ENCODE measurements at places on chromosomes 2 and 18.

- H3K27ac ChIP-seq, result no peak overlapping the region
- H3K4me1 ChIP-seq, result no peaks in the 10 kb centered on the region
- peak; percentile 4 for DNase-seq
- H3K4me3 ChIP-seq, result no peak overlapping the region
Observed at GRCh38 chr2:167069855-167070254, 181.6 kb downstream of the XIRP2 start.

DNA sequence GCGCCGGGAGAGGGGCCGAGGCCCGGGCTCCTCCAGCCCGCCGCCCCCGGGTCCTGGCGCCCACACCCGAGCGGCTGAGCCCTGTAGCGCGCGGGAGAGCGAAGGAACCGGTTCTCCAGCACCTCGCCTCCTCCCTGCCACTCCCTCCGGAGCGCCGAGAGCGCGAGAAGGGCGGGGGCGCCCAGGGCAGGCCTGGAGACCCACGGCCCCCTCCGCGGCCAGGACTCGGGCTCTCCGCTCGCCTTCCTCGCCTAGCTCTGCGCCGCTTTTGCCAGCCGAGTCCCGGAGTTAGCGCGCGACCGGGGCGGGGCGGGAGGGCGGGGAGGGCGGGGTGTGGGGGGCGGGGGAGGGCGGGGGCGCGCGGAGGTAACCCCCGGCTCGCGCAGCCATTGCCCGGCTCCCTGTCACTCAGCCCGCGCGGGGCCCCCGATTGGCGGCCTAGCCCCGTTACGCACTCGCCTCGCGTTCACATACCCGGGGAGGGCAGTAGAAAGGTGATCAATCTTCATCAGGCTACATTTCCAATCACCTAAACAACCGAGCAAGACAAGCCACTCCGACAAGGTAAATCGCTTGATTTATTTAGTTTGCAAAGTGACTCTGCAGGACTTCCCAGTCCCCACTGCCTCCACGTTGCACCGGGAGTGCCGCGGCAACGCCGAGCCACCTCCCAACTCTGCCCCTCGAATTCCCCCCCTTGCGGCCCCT, at the start of gene OTX1:
Gene OTX1 (plus strand): TSS at position 497 of the 708 bp plus-strand sequence. CDS start 2,161 bp downstream, outside the sequence.
- peaks cover 77% of the 10 kb centered on the region for H3K27me3 ChIP-seq
- DNase-seq, result peak; percentile 21

- peaks cover 25% of the 10 kb centered on the region for H3K4me1 ChIP-seq
- no peak overlapping the region for H3K4me3 ChIP-seq
- no peak for DNase-seq
Observed at GRCh38 chr2:191341436-191341835, 96.2 kb downstream of the MYO1B start.

DNA sequence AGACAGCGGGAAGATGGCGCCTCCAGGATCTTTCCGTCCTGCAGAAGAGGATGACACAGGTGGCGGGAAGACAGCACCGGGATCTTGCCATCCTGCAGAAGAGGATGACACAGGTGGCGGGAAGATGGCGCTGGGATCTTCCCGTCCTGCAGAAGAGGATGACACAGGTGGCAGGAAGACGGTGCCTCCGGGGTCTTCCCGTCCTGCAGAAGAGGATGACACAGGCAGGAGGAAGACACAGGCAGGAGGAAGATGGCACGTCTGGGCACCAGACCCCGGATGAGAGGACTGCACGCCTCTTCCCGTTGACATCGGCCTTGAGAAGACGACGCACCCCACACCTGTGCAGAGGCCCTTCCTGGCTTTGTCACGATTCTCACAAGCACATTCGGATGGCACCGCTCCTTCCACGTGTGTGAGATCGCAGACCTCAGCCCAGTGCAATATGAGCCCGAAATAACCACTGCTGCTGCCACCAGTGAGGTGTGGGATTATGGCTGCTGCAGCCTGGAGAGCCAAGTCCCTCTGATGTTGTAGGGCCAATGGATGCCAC, 79.4 kb upstream of the SNTG2 start:
- no peaks in the 10 kb centered on the region for H3K4me1 ChIP-seq
- no peaks in the 10 kb centered on the region for H3K36me3 ChIP-seq
- no peak overlapping the region for H3K4me3 ChIP-seq
- DNase-seq, result no peak
- H3K27ac ChIP-seq, result no peak overlapping the region

DNA sequence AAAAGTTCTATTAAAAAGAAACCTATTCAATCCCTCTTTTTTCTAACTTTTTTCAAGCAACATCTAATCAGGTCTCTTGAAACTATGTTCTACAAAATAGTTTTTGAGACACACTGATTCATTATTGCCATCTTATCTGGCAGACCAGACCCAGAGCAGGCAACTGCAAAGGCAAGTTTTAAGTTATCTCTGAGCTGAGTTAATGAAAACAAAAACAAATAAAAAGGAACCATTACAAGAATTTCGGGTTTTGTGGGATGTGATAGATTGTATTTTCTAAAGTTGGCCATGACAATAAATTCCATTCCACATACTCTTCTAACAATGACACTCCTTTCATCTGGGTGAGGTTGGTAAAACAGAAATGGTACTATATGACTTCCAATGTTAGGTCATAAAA, 15.2 kb upstream of the TWSG1 start:
- peak; percentile 70 for DNase-seq
- no peaks in the 10 kb centered on the region for H3K27me3 ChIP-seq
- H3K4me1 ChIP-seq, result peaks cover 21% of the 10 kb centered on the region
- H3K27ac ChIP-seq, result peak overlapping the region; percentile 74
- no peak overlapping the region for H3K4me3 ChIP-seq
- H3K36me3 ChIP-seq, result peaks cover 1% of the 10 kb centered on the region

DNA sequence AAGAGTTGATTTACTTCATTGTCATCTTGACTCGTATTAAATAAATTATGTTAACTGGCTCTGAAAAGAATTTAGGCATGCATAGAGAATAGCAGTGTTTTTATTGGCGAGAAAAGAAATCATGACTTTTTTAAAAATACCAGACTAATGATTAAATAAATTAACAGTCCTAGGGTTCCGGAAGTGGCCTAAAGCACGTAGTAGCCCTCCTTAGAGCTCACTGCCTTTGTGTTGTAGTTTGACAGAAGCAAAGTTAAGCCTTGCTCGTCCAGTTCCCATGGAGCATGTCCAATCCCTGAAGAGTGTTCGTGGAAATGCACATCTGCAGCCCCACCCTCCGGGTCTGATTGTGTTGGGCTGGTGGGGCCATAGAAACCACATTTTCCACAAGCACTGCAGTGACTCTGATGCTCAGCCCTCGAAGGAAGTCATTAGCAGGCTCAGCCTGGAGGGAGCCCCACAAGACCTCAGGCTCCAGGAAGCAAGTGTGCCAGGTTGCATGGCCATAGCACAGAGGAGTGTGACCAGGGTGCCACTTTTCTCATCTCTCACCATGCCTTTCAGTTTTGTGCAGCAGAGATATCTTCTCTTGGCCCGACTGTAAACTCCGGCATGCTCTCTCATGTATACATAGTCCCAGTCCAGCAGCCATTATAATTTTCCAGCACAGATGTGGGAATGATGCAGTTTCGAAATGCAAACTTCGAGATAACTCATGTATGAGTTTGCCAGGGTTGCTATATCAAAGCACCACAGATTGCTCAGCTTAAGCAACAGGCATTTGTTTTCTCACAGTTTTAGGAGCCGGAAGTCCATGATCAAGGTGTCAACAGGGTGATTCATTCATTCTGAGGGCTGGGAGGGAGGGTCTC, 188.6 kb upstream of the SH3BP4 start:
- peak overlapping the region; percentile 85 for H3K27ac ChIP-seq
- H3K27me3 ChIP-seq, result no peaks in the 10 kb centered on the region
- DNase-seq, result peak; percentile 87
- H3K36me3 ChIP-seq, result no peaks in the 10 kb centered on the region

DNA sequence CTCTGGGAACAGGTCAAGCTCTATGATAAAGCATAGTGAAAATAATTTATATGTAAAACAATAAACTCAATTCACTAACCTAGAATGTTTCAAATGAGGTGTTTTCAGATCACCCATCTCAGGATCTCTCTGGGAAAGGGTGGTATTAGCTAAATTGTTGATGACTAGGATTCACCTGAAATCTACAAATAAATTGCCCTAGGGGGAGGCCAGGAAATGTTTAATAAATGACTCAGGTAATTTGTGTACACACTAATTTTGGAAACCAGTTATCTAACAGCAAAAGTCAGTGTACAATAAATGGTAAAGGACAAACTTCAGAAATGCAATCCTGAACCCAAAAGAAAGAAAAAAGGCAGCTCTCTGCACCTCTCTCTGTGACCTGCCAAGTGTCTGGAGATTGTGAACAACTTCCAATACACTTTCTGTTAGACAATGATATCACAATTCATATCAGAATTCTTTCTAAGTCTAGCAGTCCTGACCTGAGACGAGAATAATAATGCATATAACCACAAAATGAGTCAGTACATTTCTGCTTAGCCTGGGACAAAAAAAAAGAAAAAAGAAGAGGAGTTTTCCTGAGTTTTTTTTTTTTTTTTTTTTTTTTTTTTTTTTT, 760.0 kb downstream of the EPHA4 start:
- no peak overlapping the region for H3K4me3 ChIP-seq
- H3K27me3 ChIP-seq, result no peaks in the 10 kb centered on the region
- H3K36me3 ChIP-seq, result no peaks in the 10 kb centered on the region

DNA sequence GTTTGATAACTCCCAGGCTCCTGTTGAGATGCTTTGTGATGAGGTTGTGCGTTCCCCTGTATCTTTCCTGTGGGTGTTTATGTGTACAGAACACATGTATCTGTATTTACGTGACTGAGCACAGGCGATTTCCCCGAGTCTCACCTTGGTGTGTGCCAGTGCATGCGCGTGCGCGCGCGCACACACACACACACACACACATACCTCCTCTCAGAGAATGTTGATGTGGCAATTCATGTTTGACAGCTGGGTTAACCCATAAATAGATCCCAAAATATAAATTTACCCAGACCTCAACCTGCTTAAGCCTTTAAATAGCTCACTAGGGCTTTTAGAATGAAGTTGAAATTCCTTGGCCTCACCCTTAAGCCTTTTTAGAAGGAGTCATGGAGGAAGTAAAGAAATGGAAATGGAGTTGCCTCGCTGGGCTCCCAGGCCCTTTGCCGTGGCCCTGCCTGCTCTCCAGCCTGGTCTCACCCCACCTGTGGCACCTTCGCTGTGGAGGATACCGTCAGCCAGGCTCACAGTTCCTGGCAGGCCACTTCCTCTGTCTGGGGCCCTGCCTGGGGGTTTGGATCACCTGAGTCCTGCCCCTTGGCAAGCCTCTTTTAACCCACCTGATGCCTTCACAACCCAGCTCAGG, 20.3 kb downstream of the AGAP1 start:
- H3K27ac ChIP-seq, result no peak overlapping the region
- H3K4me1 ChIP-seq, result peaks cover 8% of the 10 kb centered on the region
- no peak for DNase-seq

- DNase-seq, result no peak
- H3K27me3 ChIP-seq, result peaks cover 4% of the 10 kb centered on the region
- peaks cover 5% of the 10 kb centered on the region for H3K4me1 ChIP-seq
- no peak overlapping the region for H3K4me3 ChIP-seq
- H3K27ac ChIP-seq, result no peak overlapping the region
Observed at GRCh38 chr18:58284699-58285448, 240.8 kb downstream of the NEDD4L start.

DNA sequence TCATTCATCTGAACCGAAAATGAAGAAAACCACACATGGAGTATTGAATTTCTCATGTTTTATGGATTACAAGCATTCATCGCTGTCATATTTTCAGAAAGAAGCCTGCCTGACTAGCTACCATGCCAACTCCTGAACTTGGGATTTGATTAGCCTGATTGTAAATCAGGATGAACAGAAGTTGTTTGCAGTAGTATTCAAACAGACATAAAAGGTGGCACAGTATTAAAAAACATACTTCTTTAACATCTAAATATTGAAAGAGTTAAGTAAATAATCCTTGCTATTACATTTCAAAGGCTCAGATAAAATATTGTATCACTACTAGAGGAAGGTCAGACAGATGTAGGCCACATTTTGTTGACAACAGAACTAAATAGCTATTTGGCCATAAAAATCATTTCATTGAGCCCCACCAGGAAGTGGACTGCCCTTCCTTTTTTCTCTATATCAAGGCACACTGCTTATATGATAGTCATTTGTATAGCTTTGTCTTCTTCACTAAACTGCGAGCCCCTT, 21.6 kb downstream of the SLC38A11 start:
- no peaks in the 10 kb centered on the region for H3K27me3 ChIP-seq
- no peaks in the 10 kb centered on the region for H3K36me3 ChIP-seq
- DNase-seq, result no peak
- H3K4me1 ChIP-seq, result no peaks in the 10 kb centered on the region
- H3K27ac ChIP-seq, result no peak overlapping the region

DNA sequence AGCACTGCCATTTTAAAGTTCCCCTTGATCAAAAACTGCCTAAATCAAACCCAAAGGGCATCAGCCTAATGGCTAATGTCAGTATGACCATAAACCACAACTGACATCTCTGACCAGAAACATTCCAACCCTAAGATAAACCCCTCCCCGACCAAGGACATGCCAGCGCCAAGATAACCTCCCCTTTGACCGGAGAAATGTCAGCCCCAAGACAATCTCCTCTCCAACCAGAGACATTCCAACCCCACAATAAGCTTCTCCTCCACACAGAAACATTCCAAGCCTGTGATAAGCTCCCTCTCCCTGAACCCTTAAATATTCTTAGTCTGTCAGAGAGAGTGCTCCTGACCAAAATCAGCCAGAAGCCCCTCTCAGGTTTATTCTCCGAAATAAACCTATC, 188.3 kb upstream of the MSH6 start:
- H3K36me3 ChIP-seq, result no peaks in the 10 kb centered on the region
- H3K4me1 ChIP-seq, result no peaks in the 10 kb centered on the region
- H3K27ac ChIP-seq, result no peak overlapping the region
- H3K27me3 ChIP-seq, result peaks cover 19% of the 10 kb centered on the region
- no peak overlapping the region for H3K4me3 ChIP-seq

- DNase-seq, result no peak
- no peak overlapping the region for H3K27ac ChIP-seq
- H3K4me1 ChIP-seq, result no peaks in the 10 kb centered on the region
- H3K36me3 ChIP-seq, result no peaks in the 10 kb centered on the region
- no peaks in the 10 kb centered on the region for H3K27me3 ChIP-seq
Observed at GRCh38 chr2:220893411-220893810, 678.7 kb downstream of the EPHA4 start.

- H3K36me3 ChIP-seq, result no peaks in the 10 kb centered on the region
- no peak overlapping the region for H3K4me3 ChIP-seq
- H3K27ac ChIP-seq, result no peak overlapping the region
- peak; percentile 81 for DNase-seq
- H3K4me1 ChIP-seq, result peaks cover 15% of the 10 kb centered on the region
- H3K27me3 ChIP-seq, result no peaks in the 10 kb centered on the region
Observed at GRCh38 chr2:224142397-224143312, 103.6 kb upstream of the SERPINE2 start.

- H3K27ac ChIP-seq, result no peak overlapping the region
- H3K4me3 ChIP-seq, result no peak overlapping the region
- DNase-seq, result no peak
- H3K4me1 ChIP-seq, result no peaks in the 10 kb centered on the region
- no peaks in the 10 kb centered on the region for H3K36me3 ChIP-seq
Observed at GRCh38 chr2:229684942-229685562, 29.3 kb downstream of the DNER start.
